Right lobe of liver (tissue), 6 donors: ENCODE measurements at places on chromosomes 2 and 18. TPM values are rescaled to one million over a fixed set of nuclear protein-coding genes. Genes with fewer than 3 reads are reported as not detected.

Gene EPAS1
- 194 TPM for total RNA-seq

Gene TTN
- total RNA-seq: 0.70 TPM

Gene CTIF
- total RNA-seq: 39.3 TPM

GRCh38 chr2:171160956-171161740, 455 bp upstream of the TLK1 start:
- H3K27ac ChIP-seq: peak overlapping the region; percentile 88
- peak overlapping the region; percentile 76 for H3K4me3 ChIP-seq
- H3K27me3 ChIP-seq: no peaks in the 10 kb centered on the region
- no peaks in the 10 kb centered on the region for H3K36me3 ChIP-seq

DNA sequence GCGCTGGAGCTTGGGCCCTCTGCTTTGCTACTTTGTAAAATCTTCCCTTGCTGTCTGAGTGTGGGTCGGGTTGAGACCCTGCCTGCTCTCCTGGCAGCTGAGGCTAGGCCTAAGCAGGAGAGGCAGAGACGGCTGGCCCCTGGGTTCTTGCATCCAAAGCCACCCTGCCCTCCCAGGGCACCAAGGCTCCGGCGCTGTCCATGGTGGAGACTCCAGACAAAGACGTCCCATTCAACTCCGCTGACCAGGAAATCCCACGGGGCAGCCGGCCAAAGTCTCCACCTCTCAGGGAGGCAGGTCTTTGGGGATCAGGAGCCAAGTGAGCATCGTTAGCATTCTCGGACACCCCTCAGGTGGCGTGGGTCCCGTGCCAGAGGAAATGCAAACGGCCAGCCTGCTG, 2.6 kb upstream of the PRLH start:
- no peaks in the 10 kb centered on the region for H3K4me1 ChIP-seq
- H3K27me3 ChIP-seq: no peaks in the 10 kb centered on the region
- H3K27ac ChIP-seq: no peak overlapping the region
- DNase-seq: no peak

GRCh38 chr2:143948710-143949109, 571.2 kb downstream of the ZEB2 start:
- H3K27ac ChIP-seq: no peak overlapping the region
- no peak for DNase-seq
- no peaks in the 10 kb centered on the region for H3K36me3 ChIP-seq
- H3K27me3 ChIP-seq: no peaks in the 10 kb centered on the region
- H3K4me1 ChIP-seq: no peaks in the 10 kb centered on the region
- no peak overlapping the region for H3K4me3 ChIP-seq

- H3K36me3 ChIP-seq: no peaks in the 10 kb centered on the region
- H3K27me3 ChIP-seq: no peaks in the 10 kb centered on the region
- H3K4me3 ChIP-seq: peak overlapping the region; percentile 37
- no peak for DNase-seq
- H3K27ac ChIP-seq: peak overlapping the region; percentile 26
Observed at GRCh38 chr2:199979398-199979797, 24.0 kb downstream of the MAIP1 start.

DNA sequence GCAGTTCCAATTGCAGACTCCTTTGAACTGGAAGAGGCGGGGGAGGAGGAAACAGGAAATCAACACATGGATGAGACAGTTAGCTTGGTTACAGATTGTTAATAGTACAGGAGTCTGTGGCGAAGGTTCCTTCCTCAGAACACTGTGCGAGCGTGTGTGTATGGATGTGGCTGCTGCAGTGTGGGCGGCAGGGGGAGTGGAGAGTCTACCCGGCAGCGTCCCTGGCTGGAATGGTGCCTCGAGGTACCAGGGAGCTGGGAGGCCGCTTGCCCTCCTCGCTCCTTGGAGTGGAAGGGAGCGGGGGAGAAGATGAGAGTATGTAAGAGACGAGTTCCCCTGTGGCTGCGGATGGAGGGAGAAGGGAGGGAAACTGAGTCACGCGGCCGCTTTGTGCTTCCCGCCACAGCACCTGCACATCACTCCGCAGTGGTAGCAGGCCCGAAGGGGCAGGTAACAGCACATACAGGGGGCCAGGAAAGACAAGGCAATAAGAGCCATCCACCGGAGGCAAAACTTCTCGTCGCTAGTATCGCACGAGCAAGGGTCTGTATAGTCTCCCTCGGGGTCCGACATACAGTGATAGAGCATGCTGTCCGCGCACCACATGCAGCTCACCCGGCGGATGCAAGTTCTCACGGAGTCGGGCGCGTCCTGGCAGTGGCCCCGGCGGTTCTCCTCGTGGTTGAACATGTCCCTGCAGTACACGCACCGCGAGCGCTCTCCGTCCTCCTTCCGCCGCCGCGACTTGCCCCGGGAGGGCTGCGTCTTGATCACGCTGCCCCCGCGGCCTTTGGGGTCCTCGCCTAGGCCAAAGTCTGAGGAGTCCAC, 85.7 kb downstream of the ACTR2 start:
- no peak overlapping the region for H3K27ac ChIP-seq
- no peaks in the 10 kb centered on the region for H3K27me3 ChIP-seq
- no peaks in the 10 kb centered on the region for H3K36me3 ChIP-seq
- peaks cover 5% of the 10 kb centered on the region for H3K4me1 ChIP-seq
- H3K4me3 ChIP-seq: no peak overlapping the region

GRCh38 chr2:128978212-128978611, 659.5 kb upstream of the HS6ST1 start:
- H3K4me3 ChIP-seq: no peak overlapping the region
- no peak overlapping the region for H3K27ac ChIP-seq
- DNase-seq: no peak
- no peaks in the 10 kb centered on the region for H3K27me3 ChIP-seq

DNA sequence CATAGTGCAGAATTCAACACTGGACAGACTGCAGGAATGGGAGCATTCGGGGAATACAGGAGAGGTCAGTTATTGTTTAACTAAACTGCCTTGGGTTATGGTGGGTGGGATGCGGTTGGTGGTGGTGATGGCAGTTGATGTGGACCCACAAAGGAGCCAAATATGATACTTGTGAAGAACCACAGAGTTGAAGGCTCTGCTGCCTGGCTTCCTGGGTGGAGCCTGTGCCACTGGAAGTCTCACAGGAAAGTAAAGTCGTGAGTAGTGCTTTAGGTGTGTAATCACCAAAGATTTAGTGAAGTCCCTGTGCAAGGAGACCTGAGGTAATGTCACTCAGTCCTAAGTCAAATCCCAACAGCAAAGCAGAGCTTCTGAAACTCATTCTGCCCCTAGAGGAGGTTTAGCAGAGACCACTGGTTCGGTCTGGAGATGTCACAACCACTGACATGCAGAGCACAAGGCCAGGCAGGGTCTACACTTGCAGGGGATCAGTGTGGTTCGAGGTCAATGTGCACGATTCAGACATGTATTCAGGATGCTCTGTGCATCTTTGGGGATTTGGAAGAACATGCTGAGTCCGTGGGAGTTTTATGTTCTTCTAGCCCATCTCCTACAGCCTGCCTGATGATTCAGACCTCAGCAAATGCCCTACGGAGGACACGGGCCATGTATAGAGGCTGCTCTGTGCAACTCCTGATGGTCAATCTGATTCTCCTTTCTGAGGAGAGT, 1150.9 kb downstream of the RPIA start:
- no peaks in the 10 kb centered on the region for H3K36me3 ChIP-seq

DNA sequence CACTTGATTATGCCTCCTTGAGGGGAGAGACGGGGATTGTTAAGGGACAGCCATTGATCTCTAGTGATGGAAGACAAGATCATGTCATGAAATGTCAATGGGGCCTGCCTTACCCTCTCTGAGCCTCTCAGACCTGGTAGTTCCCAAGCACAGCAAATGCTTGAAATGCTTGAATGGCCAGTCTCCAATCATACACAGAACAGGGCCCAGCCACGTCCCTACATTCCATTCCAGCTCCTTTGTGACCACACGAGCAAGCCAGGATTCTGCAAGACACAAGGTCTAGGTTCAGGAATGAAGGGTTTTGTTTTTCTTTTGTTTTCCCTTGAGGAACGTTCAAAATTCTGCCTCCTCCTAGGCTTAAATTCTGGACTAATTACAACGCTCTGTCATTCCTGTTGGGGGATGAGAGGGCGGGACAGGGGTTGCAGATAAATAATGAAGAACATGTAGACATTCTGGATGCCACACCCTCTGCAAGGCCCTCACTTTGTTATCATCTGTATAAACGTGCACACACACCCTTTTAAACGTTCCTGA, 98.1 kb upstream of the YPEL5 start:
- DNase-seq: no peak
- no peak overlapping the region for H3K27ac ChIP-seq
- no peaks in the 10 kb centered on the region for H3K27me3 ChIP-seq
- H3K36me3 ChIP-seq: no peaks in the 10 kb centered on the region
- no peak overlapping the region for H3K4me3 ChIP-seq

DNA sequence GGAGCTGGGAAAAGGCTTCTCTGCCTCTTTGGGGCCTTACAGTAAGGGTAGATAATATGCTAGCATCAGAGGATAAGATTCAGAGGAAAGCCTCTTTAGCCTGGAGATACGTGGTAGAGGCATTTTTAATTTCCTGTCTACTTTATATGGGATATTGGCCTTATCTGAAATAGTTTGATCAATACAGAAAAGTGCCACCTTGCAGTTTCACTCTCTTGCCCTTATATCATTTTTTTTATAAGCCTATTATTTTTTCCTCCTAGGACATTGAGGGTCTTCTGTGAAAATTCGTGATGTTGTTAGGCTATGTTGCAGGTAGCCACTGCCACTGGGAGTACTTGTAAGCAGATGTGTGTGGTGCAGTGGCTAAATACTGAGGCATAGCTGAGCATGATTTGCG, 40.1 kb upstream of the TOGARAM2 start:
- peaks cover 9% of the 10 kb centered on the region for H3K36me3 ChIP-seq
- H3K4me1 ChIP-seq: no peaks in the 10 kb centered on the region
- H3K4me3 ChIP-seq: no peak overlapping the region
- DNase-seq: no peak
- no peaks in the 10 kb centered on the region for H3K27me3 ChIP-seq

DNA sequence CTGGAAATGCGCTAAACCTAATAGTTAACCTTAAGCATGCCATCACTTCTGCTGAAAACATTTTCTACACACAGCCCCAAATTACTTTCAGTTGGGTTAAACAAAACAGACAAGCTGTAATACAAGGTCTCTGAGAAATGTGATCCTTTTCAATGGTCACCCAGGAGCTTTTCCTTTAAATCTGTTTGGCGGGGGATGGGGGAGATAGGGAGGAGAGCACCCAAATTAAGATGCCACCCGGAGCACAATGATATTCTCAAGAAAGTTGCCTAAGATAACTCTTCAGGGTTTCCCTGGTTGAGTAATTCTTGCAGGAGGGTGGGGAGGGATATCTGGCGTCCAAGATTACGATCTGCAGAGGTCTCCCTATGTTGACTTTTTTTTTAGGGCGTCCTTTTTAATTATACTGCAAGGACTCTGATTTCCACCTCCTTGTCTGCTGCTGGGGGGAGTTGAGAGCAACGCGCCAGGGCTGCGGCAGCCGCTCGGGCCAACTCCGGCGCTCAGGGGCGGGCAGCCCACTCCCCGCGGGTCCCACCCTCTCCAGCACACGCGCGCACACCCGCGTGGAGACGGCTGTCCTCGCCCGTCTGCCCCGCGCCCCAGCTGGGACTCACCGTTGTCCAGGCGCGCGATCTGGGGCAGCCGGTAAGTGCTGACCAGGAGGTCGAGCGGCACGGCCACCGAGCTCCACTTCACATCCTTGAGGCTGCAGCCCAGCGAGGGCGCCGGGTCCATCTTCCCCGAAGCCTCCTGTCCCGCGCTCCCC, 807 bp downstream of the GAREM1 start:
- H3K27me3 ChIP-seq: no peaks in the 10 kb centered on the region
- peak overlapping the region; percentile 73 for H3K4me3 ChIP-seq
- DNase-seq: peak; percentile 42
- H3K4me1 ChIP-seq: peaks cover 18% of the 10 kb centered on the region
- H3K27ac ChIP-seq: peak overlapping the region; percentile 81

- H3K4me1 ChIP-seq: no peaks in the 10 kb centered on the region
- no peaks in the 10 kb centered on the region for H3K36me3 ChIP-seq
- no peak overlapping the region for H3K27ac ChIP-seq
- H3K4me3 ChIP-seq: no peak overlapping the region
- no peaks in the 10 kb centered on the region for H3K27me3 ChIP-seq
Observed at GRCh38 chr18:10029711-10030110, 115.9 kb downstream of the VAPA start.

DNA sequence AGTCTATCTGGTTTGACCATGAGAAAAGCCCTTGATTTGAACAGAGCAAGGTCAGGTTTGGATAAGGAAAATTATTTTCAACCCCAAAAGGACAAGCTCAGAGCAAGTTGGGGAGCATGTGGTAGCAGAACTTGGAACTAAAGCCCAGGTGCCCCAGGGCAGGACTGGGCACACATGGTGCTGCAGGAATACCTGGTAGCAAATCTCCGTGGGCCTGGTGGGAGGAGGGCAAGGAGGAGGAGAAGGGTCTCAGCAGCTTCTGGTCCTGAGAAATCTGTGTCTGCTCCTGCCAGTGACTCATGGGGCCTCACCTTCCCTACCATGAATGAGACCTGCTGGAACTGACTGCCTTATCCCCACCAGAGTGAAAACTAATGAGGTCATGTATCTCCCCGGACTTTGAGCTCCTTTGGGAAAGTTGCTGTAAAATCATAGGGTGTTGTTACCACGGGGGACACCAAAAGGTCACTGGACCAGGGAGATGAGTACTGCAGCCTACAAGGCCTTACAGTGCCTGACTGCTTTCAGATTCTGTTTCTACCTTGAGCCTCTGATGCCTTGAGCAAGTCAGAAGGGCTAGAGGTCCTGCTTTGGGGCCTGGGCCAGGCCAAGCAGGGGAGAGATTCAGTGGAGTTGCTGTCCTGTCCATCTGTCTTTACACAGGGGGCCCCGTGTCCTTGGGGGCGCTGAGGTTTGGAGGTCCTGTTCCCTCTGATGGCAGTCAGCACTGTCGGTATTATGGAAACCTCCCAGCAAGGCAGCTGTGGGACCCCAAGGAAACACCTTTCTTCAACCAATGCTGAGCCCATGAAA, 304.0 kb downstream of the MYCN start:
- H3K27ac ChIP-seq: no peak overlapping the region
- no peak overlapping the region for H3K4me3 ChIP-seq
- H3K36me3 ChIP-seq: no peaks in the 10 kb centered on the region
- DNase-seq: no peak
- no peaks in the 10 kb centered on the region for H3K27me3 ChIP-seq

DNA sequence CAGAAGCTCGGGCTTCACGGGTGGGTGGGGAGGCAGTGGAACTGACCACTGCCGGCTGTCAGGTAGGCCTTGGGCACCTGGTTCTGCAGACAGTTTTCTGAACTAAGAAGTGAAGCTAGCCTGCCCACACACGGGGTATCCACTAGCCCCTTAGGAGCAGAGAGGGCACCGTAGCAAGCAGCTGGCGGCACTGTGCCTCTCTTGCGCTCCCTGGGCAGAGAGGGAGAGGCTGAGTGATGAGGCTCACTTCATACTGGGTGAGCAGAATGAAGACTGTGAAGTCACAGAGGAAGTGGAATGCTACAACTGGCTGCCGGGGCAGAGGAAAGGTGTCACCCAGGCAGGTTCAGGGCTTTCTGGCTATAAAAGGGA, 753 bp downstream of the ITPRIPL1 start:
- no peak for DNase-seq
- H3K36me3 ChIP-seq: no peaks in the 10 kb centered on the region
- no peaks in the 10 kb centered on the region for H3K27me3 ChIP-seq
- no peak overlapping the region for H3K27ac ChIP-seq

- no peak overlapping the region for H3K4me3 ChIP-seq
- H3K4me1 ChIP-seq: no peaks in the 10 kb centered on the region
- H3K27ac ChIP-seq: no peak overlapping the region
- H3K36me3 ChIP-seq: no peaks in the 10 kb centered on the region
- no peaks in the 10 kb centered on the region for H3K27me3 ChIP-seq
Observed at GRCh38 chr2:217784996-217785543, 217.7 kb downstream of the TNS1 start.

GRCh38 chr2:171018522-171018921, 89.5 kb downstream of the GORASP2 start:
- no peak overlapping the region for H3K4me3 ChIP-seq
- H3K36me3 ChIP-seq: no peaks in the 10 kb centered on the region
- DNase-seq: no peak
- H3K27ac ChIP-seq: no peak overlapping the region
